ENCODE measurements at places on chromosomes 12 and 14. TPM values are rescaled to one million over a fixed set of nuclear protein-coding genes. Genes with fewer than 3 reads are reported as not detected.

Gene SERPINA12
- not detected for total RNA-seq

Gene SVOP
- under 0.01 TPM for total RNA-seq

Gene TSPAN9
- 66.3 TPM for total RNA-seq

Gene RFLNA
- total RNA-seq = 2.6 TPM

Gene LHX5
- total RNA-seq = not detected

Gene OR4M1
- total RNA-seq = not detected

Gene LRRK2
- 11.0 TPM for total RNA-seq

Gene EPYC
- total RNA-seq = 0.52 TPM

Gene VPS37B
- total RNA-seq = 11.5 TPM
